Pulmonary artery endothelial cell (primary cell): ENCODE measurements at places on chromosomes 6 and 20. TPM values are rescaled to one million over a fixed set of nuclear protein-coding genes. Genes with fewer than 3 reads are reported as not detected.
A peak's percentile ranks its signal among the peaks of the same experiment; 100 is the strongest.

DNA sequence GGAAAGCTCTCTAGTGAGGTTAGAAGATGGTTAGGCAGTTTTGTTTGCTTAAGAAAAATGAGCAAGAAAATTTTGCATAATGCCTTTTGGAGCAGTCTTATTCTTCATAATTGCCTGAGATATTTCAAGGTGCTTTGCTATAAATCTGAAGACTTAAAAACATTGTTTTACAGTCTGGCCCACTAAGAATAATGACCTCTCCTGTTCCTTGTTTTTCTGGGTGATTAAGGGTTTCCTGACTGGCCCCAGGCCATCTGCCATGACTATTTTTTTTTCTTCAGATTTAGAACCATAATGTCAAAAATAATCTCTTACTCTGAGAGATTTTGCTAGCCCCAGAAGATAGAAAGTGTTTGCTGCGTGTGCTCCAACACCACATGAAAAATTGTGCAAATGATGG lies 72.3 kb upstream of the CENPW start:
- peak; percentile 40 for DNase-seq

GRCh38 chr20:5835871-5836270 lies 85.7 kb downstream of the SHLD1 start:
- DNase-seq, result no peak

- DNase-seq, result no peak
These were observed 151.0 kb downstream of the ZDHHC14 start for GRCh38 chr6:157531986-157532365.

SCUBE3 gene
- 0.26 and 0.53 TPM in 2 replicates for total RNA-seq

DNA sequence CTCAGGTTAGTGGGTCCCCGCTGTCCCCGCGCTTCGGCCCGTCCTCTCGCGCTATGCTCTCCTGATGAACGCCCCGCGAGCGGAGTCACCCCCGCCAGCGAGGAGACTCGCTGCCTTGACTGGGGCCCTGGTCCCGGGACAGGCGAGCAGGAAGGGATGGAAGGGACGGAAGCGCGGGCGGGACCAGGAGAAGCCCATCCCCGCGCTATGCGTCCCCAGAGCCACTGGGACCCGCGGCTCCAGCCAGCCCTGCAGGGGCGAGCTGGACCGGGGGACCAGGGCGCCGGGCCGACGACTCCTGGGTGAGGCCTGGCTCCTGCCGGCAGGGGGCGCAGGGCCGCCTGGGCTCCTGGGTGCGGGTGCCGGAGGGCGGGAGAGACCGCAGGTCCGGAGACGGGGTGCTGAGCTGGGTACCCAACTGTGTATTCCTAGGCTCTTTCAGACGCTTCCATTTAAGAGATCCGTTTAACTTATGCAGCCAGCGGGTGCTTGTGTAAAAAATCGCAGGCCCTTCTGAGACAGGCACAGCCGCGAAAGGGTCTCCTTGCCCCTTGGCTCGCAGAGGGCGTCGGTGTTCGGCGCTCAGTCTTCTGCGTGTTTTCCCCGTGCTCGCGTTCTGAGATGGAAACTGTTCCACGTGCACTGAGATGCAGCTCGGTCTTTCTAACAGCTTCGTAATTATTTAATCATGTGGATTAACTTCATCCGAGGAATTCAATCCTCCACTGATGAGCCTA lies 580 bp upstream of the SYCP2 start:
- DNase-seq, result no peak

GRCh38 chr6:109262261-109262660 lies 120.0 kb downstream of the CD164 start:
- no peak for DNase-seq

APOBEC2 gene
- not detected in 2 replicates for total RNA-seq

GRCh38 chr6:7615611-7616383 lies 25.8 kb downstream of the SNRNP48 start:
- peak; percentile 11 for DNase-seq

DNA sequence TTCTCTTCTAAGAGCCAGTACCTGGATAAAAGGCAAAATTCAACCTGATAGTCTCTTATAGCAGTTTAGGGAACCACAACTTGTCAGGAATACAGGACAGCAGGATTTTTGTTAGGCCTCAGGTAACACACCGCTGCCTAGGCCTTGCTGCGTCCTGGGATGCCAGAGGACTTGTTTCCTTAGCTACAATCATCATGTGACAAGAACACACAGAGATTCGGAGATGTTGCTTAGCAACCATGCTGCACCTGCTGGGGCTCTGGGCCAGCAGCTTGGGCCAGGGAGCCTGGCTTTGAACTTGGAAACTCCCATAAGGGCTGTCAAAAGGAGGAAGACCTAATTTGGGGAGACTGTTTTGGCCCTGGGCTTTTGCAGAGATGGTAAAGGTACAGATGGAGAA lies 36.1 kb upstream of the CHD6 start:
- no peak for DNase-seq

DNA sequence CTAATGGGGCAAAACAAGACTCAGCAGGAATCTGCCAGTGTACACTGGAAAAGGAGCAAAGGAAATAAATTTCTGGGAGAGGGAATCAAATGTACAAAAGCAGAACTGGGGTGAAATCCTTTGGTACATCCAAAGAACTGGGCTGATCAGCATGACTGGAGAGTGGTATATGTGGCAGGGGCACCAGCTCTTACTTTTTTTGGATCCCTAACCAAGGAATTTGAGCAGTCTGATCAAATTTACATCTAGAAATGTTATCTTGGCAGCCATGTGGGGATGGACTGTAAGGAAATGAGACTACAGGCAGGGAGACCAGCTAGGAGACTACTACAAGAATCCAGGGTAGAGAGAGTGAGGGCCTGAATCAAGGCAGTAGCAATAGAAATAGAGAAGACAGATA lies 1.2 kb upstream of the ZSCAN31 start:
- DNase-seq, result no peak

- peak; percentile 84 for DNase-seq
These were observed 390.1 kb upstream of the CITED2 start for GRCh38 chr6:139764498-139764986.

- DNase-seq, result no peak
These were observed 29.4 kb upstream of the BEND3 start for GRCh38 chr6:107144666-107145065.

DNA sequence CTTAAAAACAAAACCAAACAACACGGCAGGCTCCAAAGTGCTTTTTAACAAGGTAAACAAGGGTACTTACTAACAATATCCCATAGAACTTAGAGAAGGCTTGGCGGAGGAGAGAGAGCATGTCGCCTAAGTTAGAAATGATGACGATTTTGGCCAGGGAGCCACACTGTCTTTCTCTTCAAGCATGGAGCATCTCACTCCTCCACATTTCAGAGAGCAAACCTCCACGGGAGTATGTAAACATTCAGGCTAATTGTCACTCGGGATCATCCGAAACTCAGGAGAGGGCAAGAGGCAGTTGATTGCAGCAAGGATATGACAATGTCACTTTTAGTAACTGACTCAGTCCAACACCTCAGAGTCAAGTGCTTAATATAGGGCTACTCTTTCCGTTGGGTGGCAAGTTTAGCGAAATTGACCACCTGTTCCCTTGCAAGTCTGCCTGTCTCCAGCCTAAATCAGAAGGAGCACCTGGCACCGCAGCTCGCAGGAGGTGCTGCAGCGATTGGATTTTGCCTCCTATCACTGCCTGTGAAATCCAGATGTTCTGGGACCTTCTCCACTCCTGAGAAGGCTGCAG lies 65.8 kb upstream of the RPS6KA2 start:
- DNase-seq, result no peak

- DNase-seq, result peak; percentile 44
These were observed 61.9 kb downstream of the CNKSR3 start for GRCh38 chr6:154448448-154449096.

TRIM40 gene
- total RNA-seq, result not detected in 2 replicates

- DNase-seq, result no peak
These were observed 222.1 kb downstream of the LAMA2 start for GRCh38 chr6:129105035-129105434.

CST7 gene
- not detected in 2 replicates for total RNA-seq

PGC gene
- total RNA-seq, result not detected in 2 replicates

LAMP5 gene
- total RNA-seq, result 0.14 and 0.59 TPM in 2 replicates

UBR2 gene
- total RNA-seq, result 20.5 and 32.8 TPM in 2 replicates

GRCh38 chr20:5751856-5752255 lies 1.7 kb downstream of the SHLD1 start:
- no peak for DNase-seq

DNA sequence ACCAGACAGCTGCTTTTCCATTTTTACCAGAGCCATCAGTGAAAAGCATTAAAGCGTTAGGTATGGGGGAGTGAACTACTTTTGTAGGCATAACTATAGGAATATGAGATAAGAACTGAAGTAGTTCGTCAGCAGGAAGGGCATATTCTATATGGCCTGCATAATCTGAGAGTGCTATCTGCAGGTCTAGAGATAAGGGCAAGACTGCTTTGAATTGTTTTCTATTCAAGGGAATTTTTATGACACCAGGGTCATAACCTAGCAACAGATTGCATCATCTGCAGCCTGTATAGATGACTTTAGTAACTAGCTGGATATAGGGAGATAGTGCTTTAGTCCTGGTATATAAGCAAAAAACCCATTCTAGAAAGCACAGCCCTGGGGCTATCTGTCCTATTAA lies 437.3 kb upstream of the HTR1E start:
- DNase-seq, result no peak

DNA sequence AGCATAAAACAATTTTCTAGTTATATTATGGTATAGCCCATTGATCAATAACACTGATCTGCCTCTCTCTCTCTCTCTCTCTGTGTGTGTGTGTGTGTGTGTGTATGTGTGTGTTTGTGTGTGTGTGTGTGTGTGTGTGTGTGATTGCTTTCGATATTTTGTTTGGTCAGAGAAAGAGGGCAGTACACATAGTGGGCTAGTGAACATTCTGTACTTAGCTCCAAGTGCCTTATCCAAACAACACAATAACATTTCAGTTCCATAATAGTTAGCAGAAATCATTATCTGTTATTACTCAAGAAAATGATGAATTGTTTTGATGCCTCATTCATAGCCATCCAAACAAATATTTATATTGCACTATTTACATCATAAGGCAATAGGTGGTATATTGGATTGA lies 979.1 kb upstream of the CITED2 start:
- DNase-seq, result no peak

TOX2 gene
- 1.2 and 2.4 TPM in 2 replicates for total RNA-seq

DNA sequence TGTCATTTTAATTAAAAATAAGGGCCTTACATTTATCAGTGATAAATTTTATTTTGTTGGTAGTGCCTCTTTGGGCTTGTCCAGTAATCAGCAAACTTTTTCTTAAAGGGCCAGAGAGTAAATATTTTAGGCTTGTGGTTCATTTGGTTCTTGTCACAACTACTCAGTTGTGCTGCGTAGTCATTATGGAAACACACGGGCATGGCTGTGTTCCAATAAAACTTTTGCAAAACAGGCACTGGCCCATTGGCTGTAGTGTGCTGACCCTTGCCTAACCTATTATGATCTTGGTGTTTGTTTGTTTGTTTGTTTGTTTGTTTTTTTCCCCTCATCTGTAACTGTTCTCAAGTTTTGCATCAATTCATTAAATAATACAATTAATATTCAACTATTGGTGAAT lies 19.4 kb downstream of the TBPL1 start:
- DNase-seq, result no peak

LIN28B gene
- total RNA-seq, result not detected in 2 replicates

GRCh38 chr6:84556541-84557335 lies 207.7 kb downstream of the TBX18 start:
- DNase-seq, result no peak

GRCh38 chr6:143605906-143606521 lies 71.8 kb upstream of the PHACTR2 start:
- DNase-seq, result no peak

DNA sequence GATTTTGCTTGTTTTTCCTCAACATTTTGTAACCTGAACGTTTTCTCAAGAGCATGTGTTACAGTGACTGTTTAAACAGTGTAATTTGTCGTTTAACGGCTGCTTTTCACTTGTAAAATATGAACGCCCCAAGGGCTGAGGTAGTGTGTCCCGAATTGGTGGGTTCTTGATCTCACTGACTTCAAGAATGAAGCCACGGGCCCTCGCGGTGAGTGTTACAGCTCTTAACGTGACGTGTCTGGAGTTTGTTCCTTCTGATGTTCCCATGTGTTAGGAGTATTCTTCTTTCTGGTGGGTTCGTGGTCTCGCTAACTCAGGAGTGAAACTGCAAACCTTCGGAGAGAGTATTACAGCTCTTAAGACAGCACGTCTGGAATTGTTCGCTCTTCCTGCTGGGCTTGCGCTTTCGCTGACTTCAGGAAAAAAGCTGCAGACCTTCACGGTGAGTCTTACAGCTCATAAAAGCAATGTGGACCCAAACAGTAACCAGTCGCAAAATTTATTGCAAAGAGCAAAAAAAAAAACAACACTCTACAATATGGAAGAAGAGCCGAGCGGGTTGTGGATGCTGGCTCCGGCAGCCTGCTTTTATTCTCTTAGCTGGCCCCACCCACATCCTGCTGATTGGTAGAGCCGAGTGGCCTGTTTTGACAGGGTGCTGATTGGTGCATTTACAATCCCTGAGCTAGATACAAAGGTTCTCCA lies 25.1 kb upstream of the TRIM27 start:
- DNase-seq, result no peak

DNA sequence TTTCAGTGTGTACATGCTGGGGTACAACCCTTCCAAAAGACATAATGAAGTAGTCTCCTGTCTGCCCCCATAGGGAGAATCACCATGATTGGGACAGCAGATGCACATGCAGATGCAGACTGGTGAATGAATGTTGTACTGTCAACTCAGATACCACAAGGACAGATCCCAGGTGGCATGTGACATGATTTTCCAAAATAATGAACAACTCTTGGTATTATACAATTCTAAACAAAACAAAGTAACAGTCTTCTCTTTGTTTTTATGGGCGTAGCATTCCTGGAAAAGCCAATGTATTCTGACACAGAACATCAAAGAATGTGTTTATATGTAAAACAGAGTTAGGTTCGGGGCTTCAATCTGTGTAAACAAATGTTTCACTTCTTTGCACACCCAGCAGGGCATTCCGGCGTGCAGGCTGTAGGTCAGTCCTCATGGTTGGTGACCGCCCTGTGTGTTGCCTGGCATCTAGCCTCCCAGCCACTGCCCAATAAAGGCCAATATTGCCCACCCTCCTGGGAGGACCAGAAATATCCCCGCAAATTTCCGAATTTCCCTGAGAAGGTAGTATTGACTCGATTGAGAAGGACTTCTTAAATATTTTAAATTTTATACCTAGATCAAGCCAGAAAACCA lies 127.7 kb downstream of the KLHL32 start:
- DNase-seq, result no peak
